Effector memory CD4-positive, alpha-beta T cell (primary cell): ENCODE measurements at places on chromosomes 7 and 10.

GRCh38 chr7:105388356-105389087 lies at the start of gene SRPK2:
Gene SRPK2 (minus strand): TSS chr7:105388921.
- peak; percentile 57 for DNase-seq

DNA sequence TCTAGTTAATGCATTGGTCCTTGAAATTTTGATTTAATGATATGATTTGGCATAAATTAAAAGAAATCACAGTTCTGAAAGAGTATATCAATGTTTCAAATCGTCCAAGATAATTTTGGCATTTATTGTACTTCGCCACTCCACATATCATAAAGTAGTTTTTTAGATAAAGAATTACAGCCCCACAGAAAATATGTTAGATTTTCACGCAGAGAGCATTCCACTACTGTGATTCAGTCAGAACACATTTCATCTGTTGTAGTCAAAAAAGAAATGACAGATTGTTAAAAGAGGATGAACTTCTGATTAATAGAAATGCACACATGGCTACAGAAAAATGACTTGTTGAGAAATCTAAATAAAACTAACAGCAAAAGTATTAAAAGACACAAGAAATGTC lies 1063.5 kb upstream of the LRRN3 start:
- no peak for DNase-seq

GRCh38 chr10:14553448-14553847 lies 221.2 kb downstream of the FAM107B start:
- DNase-seq = no peak

DNA sequence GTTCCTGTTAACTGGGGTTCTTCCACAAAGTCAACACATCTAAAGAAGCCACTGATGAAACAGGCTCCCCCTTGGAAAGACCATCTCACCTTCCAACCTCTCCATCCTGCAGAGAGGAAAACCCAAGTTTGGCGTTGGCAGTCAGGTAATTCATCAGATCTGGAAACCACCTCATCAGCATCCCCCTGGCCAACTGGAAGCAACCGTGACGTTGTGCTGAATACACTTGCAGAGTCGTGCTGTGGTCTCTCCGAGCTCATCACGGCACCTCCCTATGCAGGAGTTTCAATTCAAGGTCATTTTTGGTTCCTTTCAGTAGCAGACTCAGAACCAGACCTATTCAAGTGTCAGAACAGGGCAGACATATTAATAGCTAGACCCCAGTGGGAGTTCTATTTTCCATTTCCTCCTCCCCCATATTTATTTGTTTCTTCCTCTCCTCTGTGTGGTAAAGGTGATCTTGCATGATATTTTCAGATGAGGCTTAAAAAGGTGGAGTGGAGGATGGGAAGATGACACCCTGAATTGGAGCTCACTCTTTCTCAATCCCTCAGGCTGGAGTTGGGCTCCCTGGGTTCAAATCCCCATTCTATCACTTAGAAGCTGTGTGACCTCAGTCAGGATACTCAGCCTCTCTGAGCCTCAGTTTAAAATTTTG lies 149.1 kb upstream of the ADO start:
- DNase-seq = no peak

DNA sequence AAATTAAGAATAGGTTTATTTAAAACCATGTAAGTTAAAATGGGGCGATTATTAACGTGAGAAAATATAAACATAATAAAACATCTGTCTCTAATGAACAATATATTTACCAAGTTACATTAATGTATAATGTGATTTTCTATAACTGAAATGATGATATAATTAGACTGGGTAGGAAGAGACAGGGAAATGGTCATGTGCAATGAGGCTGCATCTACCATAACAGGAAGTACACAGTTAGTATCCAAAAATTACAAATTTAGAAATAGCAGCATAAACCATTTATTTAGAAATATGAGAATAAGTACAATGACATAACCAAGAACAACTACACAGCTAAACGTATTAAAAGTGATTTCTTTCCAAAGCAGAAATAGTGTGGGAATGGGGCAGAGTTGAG lies 25.8 kb upstream of the BET1 start:
- DNase-seq = no peak
